ENCODE measurements at places on chromosomes 3 and 15.

DNA sequence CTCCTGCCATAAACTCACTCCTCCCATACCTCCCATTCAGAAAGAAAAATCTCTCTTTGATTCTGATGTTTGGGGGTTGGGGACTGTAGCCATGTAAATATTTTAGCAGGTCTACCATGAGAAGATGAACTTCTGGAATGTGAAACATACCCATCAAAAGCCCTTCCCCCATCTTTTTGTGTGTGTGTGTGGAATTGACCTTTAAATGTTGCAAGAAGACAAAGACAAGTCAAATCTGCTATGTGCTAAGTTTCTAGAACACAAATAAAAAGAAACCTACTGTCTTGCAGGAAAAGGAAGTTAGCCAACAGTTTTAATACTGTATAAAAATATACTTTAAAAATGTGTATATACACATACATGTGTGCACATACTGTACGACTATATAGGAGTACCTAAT is 29.7 kb upstream of the USP50 start:
- DNase-seq, result no peak

GRCh38 chr15:40787344-40787841 is 17.6 kb downstream of the C15orf62 start:
- peak; percentile 88 for DNase-seq

DNA sequence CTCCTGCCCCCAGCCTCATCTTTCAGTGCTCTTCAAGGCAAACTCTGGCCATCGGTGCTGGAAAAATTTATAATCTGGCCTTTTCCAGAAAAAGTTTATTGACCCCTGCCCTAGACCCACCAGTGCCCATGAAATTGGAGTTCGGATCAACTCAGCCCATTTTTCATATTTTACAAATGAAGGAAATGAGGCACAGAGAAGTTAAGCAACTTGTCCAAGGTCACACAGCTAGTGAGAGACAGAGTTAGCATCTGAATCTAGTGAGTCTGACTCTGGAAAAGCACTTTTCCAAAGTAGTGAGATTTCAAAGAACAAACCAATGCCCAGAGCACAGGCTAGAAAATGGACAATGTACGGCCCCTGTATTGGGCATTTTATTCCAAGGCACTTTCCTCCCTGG is 69.4 kb upstream of the TLE3 start:
- no peak for DNase-seq

GRCh38 chr3:119433613-119434325 is 29.6 kb downstream of the TMEM39A start:
- DNase-seq, result no peak

- no peak for DNase-seq
These were observed 9.3 kb downstream of the GNAI2 start for GRCh38 chr3:50245251-50245745.

DNA sequence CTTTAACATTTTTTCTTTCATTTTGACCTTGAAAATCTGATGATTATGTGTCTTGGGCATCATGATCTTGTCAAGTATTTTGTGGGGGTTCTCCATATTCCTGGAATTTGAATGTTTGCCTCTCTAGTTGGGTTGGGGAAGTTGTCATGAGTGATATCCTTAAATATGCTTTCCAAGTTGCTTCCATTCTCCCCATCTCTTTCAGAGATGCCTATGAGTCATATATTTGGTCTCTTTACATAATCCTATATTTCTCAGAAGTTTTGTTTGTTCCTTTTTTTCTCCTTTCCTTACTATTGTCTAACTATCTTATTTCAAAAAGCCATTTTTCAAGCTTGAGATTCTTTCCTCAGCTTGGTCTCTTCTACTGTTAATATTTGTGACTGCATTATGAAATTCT is 69.0 kb upstream of the CCDC80 start:
- DNase-seq, result no peak

DNA sequence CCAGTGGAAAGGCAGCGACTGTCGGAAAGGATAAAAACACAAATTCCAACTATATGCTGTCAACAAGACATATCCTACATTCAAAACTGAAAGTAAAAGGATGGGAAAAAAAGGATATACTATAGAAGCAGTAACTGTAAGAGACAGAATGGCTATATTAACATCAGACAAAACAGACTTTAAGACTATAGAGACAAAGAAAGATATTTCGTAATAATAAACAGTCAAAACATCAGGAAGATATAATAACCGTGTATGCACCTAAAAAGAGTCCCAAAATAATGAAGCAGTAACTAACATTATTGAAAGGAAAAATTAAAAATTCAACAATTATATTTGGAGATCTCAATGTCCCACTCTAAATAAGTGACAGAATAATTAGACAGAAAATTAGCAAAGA is 48.2 kb downstream of the ZNF148 start:
- no peak for DNase-seq

- DNase-seq, result peak; percentile 51
These were observed 33.9 kb downstream of the PIK3CA start for GRCh38 chr3:179181993-179182551.

DNA sequence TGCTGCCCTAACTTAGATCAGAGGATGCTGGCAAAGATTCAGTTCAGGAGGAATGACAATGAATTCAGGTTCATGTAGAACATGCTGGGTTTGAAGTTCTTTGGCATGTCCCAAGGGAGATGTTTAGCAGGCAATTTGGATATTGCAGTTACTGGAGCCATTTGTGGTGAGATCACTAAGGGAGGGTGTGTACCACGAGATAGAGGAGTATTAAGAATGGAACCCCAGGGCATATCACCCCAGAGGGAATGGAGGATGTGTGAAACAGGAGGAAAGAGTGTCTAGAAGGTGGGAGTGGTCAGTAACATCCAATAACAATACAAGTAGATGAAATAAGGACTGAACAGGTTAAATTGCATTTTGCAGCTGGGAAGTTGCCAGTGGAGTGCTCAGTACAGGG is 87.1 kb downstream of the CCR1 start:
- DNase-seq, result no peak

DNA sequence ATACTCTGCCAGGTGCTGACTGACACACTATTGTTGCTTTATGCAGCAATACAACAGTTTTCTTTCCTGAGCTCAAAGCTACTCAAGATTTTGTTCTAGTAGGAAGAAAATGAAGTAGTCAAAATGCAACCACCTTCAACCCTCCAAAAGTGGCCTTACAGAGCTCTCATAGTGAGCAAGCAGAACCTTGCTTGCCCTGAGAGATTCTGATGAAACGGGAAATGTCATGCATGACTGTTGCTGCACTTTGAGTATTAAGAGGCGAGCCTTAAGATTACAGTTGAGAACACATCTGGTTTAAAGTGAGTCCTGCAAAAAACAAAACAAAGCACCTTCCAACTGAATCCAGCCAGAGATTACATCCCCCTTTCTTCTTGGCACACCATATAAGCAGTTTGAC is 29.7 kb downstream of the MINDY4B start:
- no peak for DNase-seq

DNA sequence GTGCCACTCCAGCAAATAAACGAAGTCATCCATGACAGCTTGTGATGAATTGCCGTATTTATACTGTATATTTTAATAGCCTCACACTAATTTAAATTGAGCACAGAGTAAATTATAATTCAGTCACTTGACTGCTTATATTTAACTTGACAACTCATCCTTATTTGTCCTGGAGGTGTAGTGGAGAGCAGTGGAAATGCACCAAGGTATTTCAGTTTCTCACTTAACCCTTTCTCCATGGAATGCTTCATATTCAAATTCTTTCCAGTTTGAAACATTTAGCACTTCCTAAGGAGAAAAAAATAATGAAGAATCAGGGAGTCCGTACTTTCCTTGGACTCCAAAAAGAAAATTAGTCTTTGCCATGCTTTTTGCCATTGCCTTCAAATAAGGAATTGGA is 99.0 kb downstream of the MAP2K5 start:
- no peak for DNase-seq

DNA sequence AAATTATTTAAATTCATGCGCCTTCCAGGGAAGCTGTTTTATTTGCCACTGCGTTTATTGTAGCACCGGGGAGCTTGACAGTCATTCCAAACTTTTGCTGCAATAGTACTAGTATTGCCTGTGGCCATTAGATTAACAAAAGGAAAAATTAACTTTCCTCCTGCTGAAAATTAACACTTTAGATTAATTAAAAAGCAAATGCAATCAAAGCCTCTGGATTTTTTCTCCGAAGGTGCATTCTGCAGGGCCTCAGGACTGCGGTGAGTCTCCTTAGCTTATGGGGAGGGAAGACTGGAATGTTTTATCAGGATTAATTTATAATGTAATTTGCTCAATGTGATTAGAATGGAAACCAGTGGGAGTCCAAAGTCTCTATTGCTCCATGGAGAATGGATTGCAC is 456.4 kb upstream of the CFAP20DC start:
- DNase-seq, result no peak

DNA sequence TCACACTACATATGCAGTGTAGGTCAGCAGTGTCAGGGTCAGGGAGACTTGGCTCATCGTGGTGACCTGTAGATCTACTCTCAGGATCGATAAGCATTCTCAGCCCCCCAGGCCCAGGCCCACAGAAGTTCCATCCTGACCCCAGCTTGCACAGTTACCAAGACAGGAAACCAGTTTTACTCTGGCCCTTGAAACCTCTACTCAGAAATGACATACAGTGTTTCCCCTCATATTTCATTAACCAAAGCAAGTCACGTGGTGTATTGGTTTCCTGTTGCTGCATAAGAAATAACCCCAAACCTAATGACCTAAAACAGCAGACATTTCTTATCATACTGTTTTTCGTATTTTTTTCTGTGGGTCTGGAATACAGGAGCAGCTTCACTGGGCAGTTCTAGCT is 242.2 kb downstream of the SLCO3A1 start:
- peak; percentile 12 for DNase-seq

- peak; percentile 16 for DNase-seq
These were observed 6.6 kb upstream of the ZNF148 start for GRCh38 chr3:125381743-125382142.

Data from KBM-7 (cell line).